Stimulated activated CD8-positive, alpha-beta memory T cell treated with anti-CD3 and anti-CD28 coated beads, Interleukin-4, amount 100 ng/mL, for 24 hours (primary cell): ENCODE measurements at places on chromosomes 1 and 21.

- DNase-seq = no peak
Observed at GRCh38 chr21:41925767-41926116, 28.1 kb downstream of the C2CD2 start.

DNA sequence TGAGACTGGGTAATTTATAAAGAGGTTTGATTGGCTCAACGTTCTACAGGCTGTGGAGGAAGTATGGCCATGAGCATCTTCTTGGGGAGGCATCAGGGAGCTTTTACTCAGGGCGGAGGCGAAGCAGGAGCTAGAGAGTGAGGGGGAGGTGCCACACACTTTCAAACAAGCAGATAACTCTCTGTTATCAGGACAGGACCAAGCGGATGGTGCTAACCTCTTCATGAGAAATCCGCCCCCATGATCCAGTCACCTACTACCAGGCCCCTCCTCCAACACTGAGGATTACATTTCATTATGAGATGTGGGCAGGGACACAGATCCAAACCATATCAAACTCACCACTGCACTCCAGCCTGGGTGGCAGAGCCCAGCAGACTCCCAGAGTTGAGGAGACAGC, 11.5 kb upstream of the LRRC47 start:
- DNase-seq = no peak

GRCh38 chr1:232307296-232308017, 322.5 kb downstream of the SIPA1L2 start:
- DNase-seq = no peak

DNA sequence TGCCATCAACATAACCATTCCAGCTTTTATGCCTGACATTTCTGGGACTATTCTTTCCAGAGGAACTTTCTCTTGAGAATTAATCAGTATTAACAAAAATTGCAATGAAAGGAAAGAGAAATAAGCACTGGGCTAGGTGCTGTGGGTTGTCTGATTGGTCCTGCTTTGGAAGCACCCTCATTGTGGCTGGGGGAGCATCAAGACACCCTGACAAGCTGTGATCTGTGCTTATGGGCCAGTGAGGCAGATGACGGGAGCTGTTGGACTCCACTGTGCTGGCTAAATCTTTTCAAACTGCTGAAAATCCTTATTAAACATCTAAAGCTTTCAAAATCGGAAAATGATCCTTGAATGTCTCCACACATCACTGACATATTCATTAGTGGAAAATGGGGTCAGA, 20.0 kb downstream of the UBASH3A start:
- DNase-seq = no peak

GRCh38 chr21:42656872-42657271, 3.5 kb downstream of the PDE9A start:
- no peak for DNase-seq
